ENCODE measurements at places on chromosomes 3 and 15. TPM values are rescaled to one million over a fixed set of nuclear protein-coding genes. Genes with fewer than 3 reads are reported as not detected.

The ZNF621 gene
- 12.9 TPM for total RNA-seq

The MAP1A gene
- 14.3 TPM for total RNA-seq

The SLC24A5 gene
- 3.6 TPM for total RNA-seq

The FBXO45 gene
- total RNA-seq: 15.0 TPM

The AP4E1 gene
- total RNA-seq: 10.4 TPM

The TMCO5A gene
- not detected for total RNA-seq

The COL6A5 gene
- total RNA-seq: 0.30 TPM

The SLC2A2 gene
- not detected for total RNA-seq

The GABRA5 gene
- total RNA-seq: 0.39 TPM

The AQP9 gene
- 7.3 TPM for total RNA-seq

The CGNL1 gene
- 23.5 TPM for total RNA-seq

The DMXL2 gene
- 35.5 TPM for total RNA-seq

The CD86 gene
- total RNA-seq: 6.8 TPM

The ROBO2 gene
- total RNA-seq: 42.3 TPM

The KCNAB1 gene
- total RNA-seq: 6.3 TPM

The CLSTN2 gene
- 2.9 TPM for total RNA-seq
